ENCODE measurements at places on chromosomes 3 and 15. TPM values are rescaled to one million over a fixed set of nuclear protein-coding genes. Genes with fewer than 3 reads are reported as not detected.

CYP8B1 gene
- total RNA-seq, result not detected

SIDT1 gene
- 0.71 TPM for total RNA-seq

DNA sequence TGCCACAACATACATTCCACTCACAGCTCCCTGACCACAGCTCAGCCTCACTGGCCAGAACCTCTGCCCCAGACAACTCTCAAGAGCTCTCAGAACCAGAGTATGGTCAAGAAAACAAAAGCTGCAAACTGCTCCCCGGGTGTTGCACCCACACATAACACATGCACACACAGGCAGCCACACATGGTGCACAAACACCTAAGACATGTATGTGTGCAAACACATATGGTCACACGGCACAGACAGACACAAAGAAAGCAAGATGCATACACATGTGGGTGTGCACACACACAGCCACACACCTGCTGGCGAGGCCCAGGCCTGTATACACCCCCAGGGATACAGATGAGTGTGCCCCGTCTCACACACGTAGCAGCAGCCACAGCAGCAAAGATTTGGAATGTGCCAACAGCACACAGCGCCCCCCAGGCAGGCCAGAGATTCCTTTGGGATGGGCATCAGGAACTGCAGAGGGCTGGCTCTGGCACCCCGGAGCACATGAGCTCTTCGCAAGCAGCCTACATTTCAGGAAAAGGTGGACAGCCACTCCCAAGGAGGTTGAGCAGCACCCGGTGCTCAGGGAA lies 6.6 kb downstream of the KLF15 start:
- DNase-seq, result no peak

- DNase-seq, result no peak
Measured at GRCh38 chr3:159789017-159789416, 199.6 kb upstream of the IL12A start.
